ENCODE measurements at places on chromosomes 13 and 19.

GRCh38 chr19:47143322-47144073 is 12.9 kb downstream of the SAE1 start:
- no peak for DNase-seq

DNA sequence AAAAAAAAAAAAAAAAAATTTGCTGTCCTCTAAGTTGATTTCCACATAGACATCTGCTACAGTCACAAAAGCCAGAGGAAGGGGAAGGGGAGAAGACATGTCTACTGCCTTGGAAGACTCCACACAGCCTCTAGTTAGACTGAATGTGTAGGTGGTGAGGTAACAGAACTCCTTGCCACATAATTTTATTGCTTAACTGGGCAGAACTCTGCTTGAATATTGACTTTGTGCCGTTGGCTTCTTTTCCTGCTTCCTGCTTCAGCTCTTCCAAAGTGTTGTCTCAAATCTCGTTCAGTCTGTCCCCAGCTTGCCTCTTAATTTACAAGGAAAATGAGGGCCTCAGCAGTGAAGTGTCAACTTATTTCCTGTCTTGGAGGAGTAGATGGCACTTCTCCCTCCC is 37.1 kb downstream of the ESD start:
- DNase-seq = no peak

DNA sequence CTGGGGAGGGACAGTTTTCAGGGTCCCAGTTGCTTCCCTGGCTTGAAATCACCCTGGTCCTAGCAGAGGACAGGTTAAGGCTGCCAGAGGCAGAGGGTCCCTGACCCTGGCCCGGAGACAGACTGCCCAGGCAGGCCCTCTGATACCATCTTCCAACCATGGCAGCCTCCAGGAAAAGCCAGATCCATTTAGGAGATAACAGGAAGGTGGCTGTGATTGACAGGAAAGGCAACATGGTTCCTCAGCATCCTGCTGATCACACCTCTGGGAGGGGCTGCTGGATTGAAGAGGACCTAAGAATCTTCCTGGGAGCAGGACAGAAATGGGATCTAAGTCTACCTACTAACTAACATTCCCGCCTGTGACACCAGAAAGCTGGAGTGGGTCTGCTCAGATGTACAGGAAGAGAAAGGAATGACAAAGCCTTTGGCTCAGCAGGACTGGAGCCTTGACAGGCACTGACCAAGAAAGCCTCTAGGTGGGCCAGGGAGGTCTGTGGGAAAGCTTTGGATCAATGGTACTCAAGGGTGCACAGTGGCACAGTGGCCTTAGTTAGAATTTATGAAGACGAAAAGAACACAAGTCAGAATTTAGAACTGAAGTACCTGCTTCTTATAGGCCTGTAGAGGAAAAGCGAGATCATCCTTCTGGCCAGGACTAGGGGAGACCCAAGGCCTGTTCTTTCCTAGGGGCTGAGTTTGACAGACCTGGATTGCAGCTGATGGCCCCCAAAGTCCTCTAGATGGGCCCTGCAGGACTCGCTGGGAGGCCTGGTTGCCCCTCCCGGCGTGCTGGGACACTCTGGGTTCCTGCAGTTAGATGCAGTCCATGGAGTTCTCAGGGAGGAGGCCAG is 2.3 kb upstream of the PRKACA start:
- no peak for DNase-seq

DNA sequence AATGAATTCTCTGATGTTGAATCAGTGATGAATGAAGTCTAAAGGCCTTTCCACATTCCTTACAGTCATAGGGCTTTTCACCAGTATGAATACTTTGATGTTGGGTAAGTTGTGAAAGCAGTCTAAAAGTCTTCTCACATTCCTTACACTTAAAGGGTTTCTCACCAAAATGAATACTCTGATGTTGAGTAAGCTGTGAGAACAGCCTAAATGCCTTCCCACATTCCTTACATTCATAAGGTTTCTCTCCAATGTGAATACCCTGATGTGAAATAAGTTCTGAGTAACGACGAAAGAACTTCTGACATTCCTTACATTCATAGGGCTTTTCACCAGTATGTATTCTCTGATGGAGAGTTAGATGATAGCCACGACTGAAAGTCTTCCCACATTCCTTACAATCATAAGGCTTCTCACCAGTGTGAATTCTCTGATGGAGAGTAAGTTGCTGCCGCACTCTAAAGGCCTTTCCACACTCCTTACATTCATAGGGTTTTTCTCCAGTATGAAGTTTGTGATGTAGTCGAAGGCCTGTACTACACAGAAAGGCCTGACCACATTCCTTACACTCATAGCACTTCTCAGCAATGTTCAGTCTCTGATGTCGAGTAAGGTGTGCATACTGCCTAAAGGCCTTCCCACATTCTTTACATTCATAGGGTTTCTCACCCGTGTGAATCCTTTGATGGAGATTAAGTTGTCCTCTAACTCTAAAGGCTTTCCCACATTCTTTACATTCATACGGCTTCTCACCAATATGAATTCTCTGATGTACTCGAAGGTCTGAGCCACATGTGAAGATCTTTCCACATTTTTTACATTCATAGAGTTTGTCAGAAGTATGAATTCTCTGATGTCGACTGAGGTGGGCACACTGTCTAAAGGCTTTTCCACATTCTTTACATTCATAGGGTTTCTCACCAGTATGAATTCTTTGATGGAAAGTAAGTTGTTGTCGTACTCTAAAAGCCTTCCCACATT is 19.9 kb downstream of the ZFP30 start:
- no peak for DNase-seq

DNA sequence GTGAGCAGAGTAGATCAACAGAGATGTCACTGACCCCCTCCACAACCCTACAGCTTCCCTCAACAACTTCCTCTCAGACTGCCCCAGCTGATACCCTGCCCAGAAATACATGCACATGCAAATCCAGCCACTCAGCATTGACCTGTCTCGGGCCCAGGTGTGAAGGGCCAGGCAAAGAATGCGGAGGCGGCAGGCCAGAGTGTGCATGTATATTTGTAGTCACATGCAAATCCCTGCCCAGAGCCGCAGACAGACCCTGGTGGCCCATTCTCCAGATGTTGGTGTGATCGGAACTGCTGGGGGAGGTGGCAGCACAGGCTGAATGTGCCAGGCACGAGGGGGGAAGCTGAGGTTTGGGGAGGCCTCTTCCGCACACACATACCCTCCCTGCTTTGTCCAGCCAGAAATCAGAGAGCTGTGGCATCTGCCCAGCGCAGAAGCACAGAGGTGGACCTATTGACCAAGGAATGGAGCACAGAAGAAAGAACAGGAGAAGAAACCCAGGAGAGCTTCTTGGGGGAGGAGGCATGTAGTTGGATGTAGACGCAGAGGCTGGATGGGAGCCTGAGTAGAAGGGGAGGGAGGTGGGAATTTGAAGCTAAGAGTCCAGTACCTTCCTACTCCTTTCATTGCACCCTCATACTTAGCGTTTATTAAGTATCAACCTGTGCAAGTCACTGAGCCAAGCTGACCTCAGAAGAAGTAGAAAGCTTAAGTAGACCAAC is 14.4 kb downstream of the MEF2B start:
- DNase-seq = no peak

DNA sequence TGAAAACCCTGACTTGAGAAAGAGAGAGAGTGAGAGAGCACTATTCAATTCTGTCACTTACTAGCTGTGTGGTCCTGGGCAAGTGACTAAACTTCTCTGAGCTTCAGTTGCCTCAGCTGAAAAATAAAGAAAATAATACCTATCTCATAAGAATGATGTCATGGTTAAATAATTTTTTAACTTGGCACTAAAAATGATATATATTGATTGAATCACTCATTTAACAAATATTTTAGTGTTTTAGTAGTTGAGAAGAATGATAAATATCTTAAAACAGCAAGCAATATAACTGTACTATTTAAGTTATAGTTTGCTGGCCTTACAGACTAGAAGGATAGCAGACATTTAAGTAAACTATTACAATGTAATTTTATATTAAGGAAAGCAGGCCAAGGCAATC is 764.2 kb downstream of the DIAPH3 start:
- DNase-seq = no peak

DNA sequence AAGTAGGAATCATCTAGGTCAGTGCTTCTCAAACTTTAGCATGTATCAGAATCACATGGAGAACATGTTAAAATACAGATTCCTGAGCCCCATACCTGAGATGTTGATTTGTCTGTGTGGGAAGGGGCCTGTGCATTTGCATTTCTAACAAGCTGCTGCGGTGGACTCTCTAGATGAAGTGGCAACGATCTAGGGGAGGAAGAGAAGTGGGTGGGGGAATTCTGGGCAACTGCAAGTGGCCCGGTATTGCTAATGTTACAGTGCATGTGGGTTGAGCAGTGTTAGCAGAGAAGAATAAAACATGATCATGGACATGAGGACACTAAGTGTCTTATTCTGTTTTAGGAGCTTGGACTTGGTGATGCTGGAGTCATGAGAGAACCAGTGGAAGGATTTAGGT is 329.0 kb downstream of the OLFM4 start:
- DNase-seq = no peak

- DNase-seq = no peak
Observed at GRCh38 chr19:16283210-16284061, 41.2 kb upstream of the KLF2 start.

GRCh38 chr13:102678339-102679107 is 16.3 kb downstream of the METTL21C start:
- DNase-seq = no peak

DNA sequence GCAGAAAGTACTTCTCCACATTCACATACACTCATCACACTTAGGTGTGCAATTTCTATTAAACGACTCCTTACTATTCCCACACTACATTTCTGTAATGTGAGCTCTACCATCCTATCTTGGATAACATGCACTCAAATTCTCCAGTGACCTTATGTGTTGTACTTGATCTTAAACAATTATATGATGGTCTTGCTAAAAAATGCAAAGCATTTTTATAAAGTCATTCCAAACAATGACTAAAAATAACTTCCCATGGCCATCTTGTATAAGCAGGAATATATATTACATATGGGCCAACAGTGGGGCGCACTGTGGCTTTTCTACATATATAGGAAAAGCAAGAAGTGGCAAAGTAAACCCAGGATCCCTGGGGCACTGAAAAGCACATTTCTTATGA is 155.5 kb downstream of the FLT1 start:
- no peak for DNase-seq

- no peak for DNase-seq
Observed at GRCh38 chr19:32817569-32818476, 51.7 kb downstream of the SLC7A9 start.

DNA sequence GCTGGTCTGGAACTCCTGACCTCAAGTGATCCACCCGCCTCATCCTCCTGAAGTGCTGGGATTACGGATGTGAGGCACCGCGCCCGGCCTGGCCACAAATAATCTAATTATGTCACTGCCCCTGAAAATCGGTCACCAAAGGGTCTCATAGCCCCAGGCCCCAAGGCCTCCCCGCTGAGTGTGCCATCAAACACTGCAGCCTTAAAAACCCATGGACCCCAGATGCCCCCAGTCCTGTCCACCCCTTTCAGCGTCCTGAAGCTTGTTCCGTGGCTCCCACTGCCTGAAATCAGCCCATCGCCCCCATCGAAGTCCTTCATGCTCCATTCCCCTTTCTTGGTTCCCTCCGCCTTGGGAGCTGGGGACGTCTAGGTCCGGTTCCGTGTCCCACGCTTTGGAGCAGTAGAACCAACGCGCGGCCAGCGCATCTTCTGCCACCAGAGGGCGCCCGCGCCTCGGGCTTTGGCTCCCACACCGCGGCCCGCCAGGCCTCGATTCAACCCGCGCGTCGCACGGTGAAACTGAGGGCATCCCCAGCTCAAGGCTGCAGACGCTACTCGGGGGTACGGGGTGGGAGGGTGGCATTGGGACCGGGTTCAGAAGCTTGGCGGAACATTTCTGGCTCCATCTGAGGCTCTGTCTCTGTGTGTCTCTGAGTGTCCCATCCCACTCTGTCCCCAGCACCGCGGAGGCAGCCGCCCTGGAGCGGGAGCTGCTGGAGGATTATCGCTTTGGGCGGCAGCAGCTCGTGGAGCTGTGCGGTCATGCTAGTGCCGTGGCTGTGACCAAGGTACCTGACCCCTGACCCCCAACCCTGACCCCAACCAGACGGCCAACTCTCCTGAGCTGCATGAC is 3.5 kb downstream of the YJEFN3 start:
- peak; percentile 89 for DNase-seq

- no peak for DNase-seq
Observed at GRCh38 chr19:54654447-54655321, 8.1 kb upstream of the LILRB4 start.

- DNase-seq = no peak
Observed at GRCh38 chr13:23560571-23561089, 9.6 kb upstream of the TNFRSF19 start.

DNA sequence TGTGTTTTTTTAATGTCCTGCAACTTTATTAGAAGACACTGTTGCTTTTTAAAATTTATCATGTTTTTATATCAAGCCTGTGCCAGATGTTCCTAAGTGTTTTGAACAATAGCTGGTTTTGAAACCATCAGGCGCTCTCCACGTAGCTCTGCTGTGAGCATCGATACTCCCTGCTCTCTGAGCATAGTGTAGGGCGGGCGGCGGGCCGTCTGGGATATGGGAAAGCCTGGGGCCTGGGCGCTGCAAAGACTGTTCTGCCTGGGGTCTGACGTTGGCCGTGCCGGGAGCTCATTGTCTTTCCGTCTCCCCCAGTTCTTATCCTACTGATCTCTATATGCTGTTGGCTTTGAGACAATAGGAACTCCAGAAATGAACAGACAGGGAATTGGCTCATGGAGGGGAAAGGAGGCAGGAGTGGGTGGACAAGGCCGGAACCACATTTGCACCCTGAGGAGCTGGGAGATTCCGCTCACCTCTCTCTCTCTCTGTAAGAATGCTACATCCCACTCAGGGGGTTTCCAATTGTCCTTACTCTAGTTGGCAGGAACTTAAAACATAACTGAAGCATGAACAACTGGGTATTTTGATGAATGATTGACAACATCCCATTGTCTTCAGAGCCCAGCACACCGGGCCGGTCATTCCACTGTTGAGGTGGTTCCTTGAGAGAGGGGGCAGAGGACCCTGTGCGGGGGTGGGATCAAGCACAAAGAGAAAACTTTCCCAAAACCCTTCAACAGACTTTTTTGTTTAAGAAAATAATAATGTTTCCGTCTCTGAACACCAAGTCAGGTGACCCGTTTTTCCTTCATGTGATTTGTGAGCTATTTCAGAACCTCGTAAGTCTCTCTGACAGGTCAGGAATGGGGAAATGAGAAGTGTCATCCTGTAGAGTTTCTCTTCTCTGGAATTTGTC is 64.7 kb downstream of the COL4A2 start:
- DNase-seq = no peak

- DNase-seq = peak; percentile 87
Observed at GRCh38 chr19:49441210-49441959, at the start of gene SLC17A7. SLC17A7 (minus strand) TSS chr19:49441527; CDS start chr19:49441379, 148 bp downstream.

- DNase-seq = peak; percentile 65
Observed at GRCh38 chr19:44002566-44003460, at the start of gene ZNF230. ZNF230 (plus strand) TSS chr19:44002957; CDS start chr19:44007079, 4,122 bp downstream.

GRCh38 chr13:20570517-20570916 is 3.6 kb downstream of the IFT88 start:
- DNase-seq = no peak

DNA sequence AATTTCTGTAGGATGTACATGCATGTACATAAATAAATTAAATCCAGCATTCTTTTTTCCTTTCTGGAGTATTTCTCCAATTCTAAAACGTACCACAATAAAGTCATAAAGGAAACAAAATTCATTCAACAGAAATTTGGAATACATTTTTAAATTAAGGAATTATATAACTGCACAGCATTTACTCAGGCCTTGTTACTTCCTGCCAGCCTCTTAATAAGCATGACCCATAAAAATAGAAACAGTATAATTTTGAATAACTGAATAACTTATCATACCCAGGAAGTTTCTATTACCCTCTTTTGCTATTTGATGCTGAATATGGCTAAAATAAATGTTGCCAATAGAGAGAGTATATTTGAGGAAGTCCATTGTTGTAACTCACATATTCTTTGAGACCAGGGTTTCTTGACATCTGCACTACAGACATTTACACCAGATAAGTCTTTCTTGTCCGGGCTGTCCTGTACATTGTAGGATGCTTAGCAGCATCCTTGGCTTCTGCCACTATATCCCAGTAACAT is 178.2 kb downstream of the KLF12 start:
- no peak for DNase-seq

Data from D721Med (cell line).